ENCODE measurements at places on chromosomes 7 and 10. TPM values are rescaled to one million over a fixed set of nuclear protein-coding genes. Genes with fewer than 3 reads are reported as not detected.

Gene EBLN1
- polyA plus RNA-seq: not detected

Gene TRPV5
- not detected for polyA plus RNA-seq

Gene MBLAC1
- 0.59 TPM for polyA plus RNA-seq

Gene ARHGAP19
- 8.3 TPM for polyA plus RNA-seq

Gene AKR1C2
- not detected for polyA plus RNA-seq

Gene TPST1
- 4.8 TPM for polyA plus RNA-seq

Gene SGCE
- polyA plus RNA-seq: not detected

Gene C7orf57
- not detected for polyA plus RNA-seq

Gene ADAMTS14
- not detected for polyA plus RNA-seq

Gene PGAM2
- polyA plus RNA-seq: not detected

Gene ABCA13
- 0.10 TPM for polyA plus RNA-seq

Gene JAKMIP3
- 0.20 TPM for polyA plus RNA-seq

Gene ASB15
- polyA plus RNA-seq: not detected

Gene TBXAS1
- polyA plus RNA-seq: 335 TPM

Gene RNF32
- polyA plus RNA-seq: 0.13 TPM

Gene BLNK
- 1.5 TPM for polyA plus RNA-seq

Gene PDE6C
- polyA plus RNA-seq: not detected

Gene CDNF
- polyA plus RNA-seq: not detected

Gene HDAC9
- 41.7 TPM for polyA plus RNA-seq

Gene HOXA5
- polyA plus RNA-seq: 0.85 TPM

Gene SVOPL
- polyA plus RNA-seq: not detected

Gene PTPRN2
- 1.4 TPM for polyA plus RNA-seq

Gene CCDC146
- polyA plus RNA-seq: 0.08 TPM

Gene BMPER
- not detected for polyA plus RNA-seq

Gene PON1
- not detected for polyA plus RNA-seq

Gene GPR37
- not detected for polyA plus RNA-seq

Gene NKX2-3
- not detected for polyA plus RNA-seq

Gene C10orf143
- 11.6 TPM for polyA plus RNA-seq

Gene ADAM22
- 0.17 TPM for polyA plus RNA-seq

Gene C10orf105
- 0.48 TPM for polyA plus RNA-seq

Gene SFRP4
- polyA plus RNA-seq: not detected

Gene AKR1C3
- 2.4 TPM for polyA plus RNA-seq

Gene HHEX
- 51.2 TPM for polyA plus RNA-seq

Measured in CD14-positive monocyte (primary cell).